Stimulated activated CD8-positive, alpha-beta memory T cell treated with anti-CD3 and anti-CD28 coated beads, Interleukin-4, amount 100 ng/mL, for 4 hours (primary cell): ENCODE measurements at places on chromosomes 12 and 14.

GRCh38 chr14:87049950-87050349 is 943.0 kb downstream of the GALC start:
- no peak for DNase-seq

GRCh38 chr12:120404271-120404670 is 33.6 kb upstream of the COX6A1 start:
- no peak for DNase-seq

DNA sequence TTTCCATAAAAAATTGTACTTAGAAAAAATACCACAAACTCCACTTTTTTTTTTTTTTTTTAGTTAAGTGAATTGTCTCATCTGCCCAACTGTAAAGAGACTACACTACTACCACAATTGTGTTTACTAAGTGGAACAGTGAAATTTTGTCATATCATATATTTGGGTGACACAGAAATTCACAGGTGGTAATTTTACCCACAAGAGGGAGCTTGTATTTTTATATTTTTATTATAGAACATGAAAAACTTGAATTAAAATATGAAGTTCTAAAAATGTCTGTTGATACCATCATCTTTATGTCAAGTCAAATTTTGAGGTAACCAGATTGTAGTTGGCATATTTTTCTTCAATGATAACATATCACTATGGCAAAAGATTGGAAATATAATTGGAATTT is 329.4 kb upstream of the SOX5 start:
- DNase-seq: no peak

DNA sequence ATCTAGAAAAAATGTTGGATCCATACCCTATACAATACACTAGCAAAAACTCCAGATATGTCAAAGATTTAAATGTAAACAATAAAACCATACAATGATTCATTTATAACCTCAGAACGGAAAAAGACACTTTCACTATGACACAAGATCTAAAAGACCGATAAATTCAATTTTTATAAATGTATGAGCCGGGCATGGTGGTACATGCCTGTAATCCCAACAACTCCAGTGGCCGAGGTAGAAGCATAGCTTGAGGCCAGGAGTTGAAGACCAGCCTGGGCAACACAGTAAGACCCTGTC is 2.5 kb upstream of the SOS2 start:
- DNase-seq: no peak

DNA sequence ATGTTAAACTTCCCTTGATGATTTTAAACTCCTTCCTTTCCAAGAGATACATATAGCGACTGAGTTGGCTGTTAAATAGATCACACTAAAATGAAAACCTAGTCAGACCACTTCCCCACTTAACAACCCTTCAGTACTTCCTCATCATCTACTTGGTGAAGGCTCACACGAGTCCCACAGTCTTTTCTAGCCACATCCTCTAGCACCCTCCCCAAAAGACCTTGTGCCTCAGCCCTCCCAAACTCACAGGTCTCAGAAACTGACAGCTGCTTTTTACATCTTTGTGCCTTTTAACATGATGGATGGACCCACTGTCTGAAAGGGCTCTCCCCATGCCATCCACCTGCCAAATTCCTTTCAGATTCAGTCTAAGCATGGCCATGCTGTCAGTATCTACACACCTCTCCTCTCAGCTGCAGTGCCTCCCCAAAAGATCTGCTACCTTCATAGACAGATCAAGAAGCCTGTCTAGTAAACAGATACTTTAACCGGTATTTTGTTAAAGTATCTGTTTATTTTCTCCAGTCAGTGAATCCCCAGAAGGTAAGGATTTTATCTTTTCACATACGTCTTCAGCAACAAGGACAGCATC is 65.1 kb upstream of the GPHB5 start:
- peak; percentile 7 for DNase-seq

- no peak for DNase-seq
These were observed 38.0 kb downstream of the DICER1 start for GRCh38 chr14:95119336-95119735.

- no peak for DNase-seq
These were observed 20.8 kb downstream of the SLC8B1 start for GRCh38 chr12:113314121-113314529.

- DNase-seq: no peak
These were observed 117.4 kb downstream of the GCH1 start for GRCh38 chr14:54785136-54785777.

- no peak for DNase-seq
These were observed 62.8 kb upstream of the FAM222A start for GRCh38 chr12:109650808-109651207.

GRCh38 chr12:62737188-62737587 is 197.8 kb downstream of the PPM1H start:
- no peak for DNase-seq

- no peak for DNase-seq
These were observed 7.3 kb upstream of the RIC8B start for GRCh38 chr12:106767206-106767605.

DNA sequence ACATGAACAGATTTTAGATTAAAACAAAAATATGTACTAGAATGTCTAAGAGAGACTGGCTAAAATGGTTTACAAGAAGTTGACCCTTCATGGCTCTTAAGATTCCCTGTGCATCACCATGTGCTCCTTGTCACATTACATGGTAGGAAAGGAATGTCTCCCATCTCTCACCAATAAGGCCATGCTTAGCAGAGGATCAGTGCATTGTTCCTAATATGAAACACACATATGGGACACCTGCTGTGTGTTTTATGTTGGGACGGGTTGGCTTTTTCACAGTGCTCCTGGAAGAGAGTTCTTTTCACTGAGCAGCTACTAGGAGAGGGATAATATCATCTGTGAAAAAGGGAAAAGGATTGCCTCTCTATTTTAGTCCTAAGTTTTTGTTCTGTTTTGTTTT is 9.6 kb downstream of the PFKM start:
- no peak for DNase-seq
